Smooth muscle cell of the pulmonary artery (primary cell): ENCODE measurements at places on chromosomes 16 and 17. TPM values are rescaled to one million over a fixed set of nuclear protein-coding genes. Genes with fewer than 3 reads are reported as not detected.

Gene SOX15
- total RNA-seq, result 0.07 and 0.26 TPM in 2 replicates

Gene CCL5
- 0.07 TPM in 1 of 2 replicates, not detected in the other for total RNA-seq

Gene SCGB1C2
- not detected in 2 replicates for total RNA-seq

Gene TCAP
- total RNA-seq, result 0.52 and 0.53 TPM in 2 replicates

Gene SLC16A6
- 0.13 and 0.17 TPM in 2 replicates for total RNA-seq

Gene SLC35B1
- total RNA-seq, result 42.6 and 45.7 TPM in 2 replicates

Gene PDILT
- not detected in 2 replicates for total RNA-seq

Gene ERBB2
- 60.5 and 78.5 TPM in 2 replicates for total RNA-seq

Gene KRT27
- total RNA-seq, result not detected in 2 replicates

Gene HEATR9
- total RNA-seq, result not detected in 2 replicates

Gene MYH8
- total RNA-seq, result not detected in 2 replicates

Gene CA7
- total RNA-seq, result not detected in 2 replicates

Gene BRIP1
- total RNA-seq, result 1.7 and 3.2 TPM in 2 replicates

Gene RFNG
- 54.0 and 89.8 TPM in 2 replicates for total RNA-seq
